Fibroblast of lung (primary cell): ENCODE measurements at places on chromosomes 3 and 15.

GRCh38 chr15:61195116-61196002, 33.7 kb downstream of the RORA start:
- DNase-seq, result peak; percentile 65

GRCh38 chr3:112734171-112734570, 93.2 kb upstream of the CCDC80 start:
- DNase-seq, result peak; percentile 43

GRCh38 chr3:196868297-196868661, 559 bp downstream of the SENP5 start:
- DNase-seq, result peak; percentile 5

- no peak for DNase-seq
Measured at GRCh38 chr3:44886561-44886960, 12.2 kb downstream of the TGM4 start.

DNA sequence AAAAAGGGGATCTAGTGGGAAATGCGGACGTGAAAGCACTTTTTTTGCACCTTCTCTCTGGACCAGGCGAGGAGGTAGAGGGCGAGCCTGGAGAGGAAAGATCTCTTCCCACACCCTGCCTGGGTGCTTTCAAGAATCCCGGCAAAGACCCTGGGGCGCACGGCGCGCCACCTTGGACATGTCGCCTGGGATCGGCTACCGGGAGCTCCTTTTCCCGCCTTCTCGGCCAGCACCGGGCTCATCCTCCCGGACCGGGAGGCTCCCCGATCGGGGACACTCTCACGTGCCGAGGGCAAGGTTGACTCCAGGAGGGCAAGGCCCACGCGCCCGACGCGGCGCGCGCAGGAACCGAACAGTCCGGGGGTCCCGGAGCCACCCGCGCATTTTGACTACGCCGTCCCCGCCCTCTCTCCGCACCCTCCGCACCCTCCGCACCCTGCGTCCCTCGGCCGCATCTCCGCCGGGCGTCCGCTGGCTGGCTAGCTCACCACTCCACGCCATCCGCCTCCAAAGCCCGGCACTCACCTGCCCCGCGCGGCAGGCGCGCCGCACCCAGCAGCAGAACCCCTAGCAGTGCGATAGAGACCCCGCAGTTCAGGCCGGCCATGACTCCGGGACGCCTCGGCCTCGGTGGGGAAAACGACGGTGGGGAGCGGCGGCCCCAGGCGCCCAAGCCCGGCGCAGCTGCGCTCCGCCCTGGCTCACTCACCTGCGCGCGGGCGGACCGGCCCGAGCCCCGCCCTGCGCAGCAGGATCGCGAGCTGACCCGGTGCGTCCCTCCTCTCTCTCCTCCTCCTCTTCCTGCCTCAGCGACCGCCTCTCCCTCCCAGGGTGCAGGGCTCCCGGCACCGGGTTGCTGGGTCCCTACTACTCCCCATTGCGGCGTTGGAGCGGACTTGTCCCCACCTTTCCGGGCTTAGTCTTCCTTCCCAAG, at the start of gene CDCP1:
CDCP1 (minus strand) TSS at position 698 of the 934 bp plus-strand sequence; CDS start at position 607, 91 bp downstream.
- DNase-seq, result peak; percentile 33

DNA sequence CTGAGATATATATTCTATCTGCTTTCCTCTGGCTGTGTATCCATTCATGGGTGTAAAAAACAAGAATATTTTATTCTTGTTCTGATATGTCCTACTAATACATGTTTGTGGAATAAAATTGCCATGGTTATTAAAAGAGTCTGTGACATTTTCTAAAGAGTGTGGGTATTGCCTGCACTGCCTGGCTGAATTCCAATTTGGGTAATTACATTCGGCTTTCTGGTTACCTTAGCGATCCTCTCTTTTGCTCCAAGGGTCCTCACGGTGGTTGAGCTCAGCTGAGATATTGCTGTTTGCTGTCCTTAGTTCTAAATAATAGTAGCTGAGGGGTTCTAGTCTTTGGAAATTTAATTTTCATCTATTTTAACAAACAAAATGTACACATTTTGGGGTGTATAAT, 301.4 kb upstream of the DNAJC19 start:
- DNase-seq, result no peak

DNA sequence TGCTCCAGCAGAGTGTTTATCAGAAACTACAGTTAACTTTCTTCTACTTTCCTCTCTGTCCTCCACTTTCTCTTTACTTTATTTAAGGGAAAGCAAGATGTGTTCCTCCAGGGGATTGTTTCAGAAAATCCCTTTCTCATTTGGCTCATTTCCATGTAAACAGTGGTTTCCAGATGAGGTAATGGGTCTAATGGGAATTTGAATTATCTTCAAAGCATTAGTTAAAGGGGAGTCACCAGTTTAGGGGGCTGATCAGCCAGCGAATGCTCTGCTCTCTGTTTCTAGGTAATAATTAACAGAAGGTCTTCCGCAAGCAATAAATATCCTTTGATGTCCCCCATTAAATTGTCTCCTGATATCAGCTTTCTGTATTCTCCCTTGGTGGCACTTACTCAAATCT, 30.4 kb upstream of the ZNF639 start:
- no peak for DNase-seq

DNA sequence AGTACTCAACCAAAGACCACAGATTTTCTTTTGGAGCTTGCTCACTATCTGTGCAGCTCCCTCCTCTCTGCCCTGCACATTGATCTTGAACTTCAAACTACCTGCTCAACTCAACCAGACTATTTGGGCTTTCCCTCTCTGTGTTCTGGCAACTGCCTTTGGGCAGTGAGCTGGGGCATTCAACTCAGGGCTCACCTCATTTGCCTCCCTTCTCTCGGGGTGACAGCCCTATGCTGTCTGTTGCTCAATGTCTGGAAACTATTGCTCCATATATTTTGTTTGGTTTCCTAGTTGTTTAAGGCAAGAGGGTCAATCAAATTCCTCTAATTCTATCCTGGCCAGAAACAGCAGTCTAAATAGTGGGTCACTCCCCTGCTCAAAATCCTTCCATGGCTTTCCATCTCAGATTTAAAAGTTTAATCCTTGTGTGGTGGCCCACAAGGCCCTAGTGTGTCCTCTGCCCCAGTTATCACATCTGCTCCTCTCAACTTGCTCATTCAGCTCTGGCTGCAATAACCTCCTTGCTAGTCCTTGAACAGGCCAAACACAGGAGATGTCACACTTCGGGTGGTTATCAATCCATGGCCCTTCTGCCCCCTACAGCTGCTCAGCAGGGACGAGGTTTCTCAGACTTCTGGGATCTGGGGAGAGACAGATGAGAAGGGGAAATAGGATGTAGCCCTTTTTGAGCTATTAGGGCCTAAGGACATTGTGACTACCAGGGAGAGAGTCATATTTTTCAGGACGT, 67.8 kb downstream of the SNRK start:
- peak; percentile 17 for DNase-seq

DNA sequence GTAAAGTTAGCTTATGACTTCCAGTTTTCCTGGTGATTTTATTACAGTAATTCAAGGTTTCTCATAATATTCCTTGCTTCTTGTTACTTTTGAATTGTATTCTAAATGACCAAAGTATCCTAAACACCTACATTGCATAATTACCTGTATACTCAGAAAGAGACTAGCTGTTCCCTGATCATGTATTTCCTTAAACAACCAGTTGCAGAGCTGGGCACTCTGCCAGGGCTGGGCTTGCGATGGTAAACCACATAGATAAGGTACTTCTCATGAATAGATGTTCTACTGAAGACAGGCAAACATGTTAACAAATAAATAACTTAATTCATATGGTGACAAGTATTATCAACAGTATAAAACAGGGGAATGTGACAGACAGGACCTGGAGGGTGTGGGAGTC, 142.3 kb upstream of the WNT5A start:
- DNase-seq, result peak; percentile 55

DNA sequence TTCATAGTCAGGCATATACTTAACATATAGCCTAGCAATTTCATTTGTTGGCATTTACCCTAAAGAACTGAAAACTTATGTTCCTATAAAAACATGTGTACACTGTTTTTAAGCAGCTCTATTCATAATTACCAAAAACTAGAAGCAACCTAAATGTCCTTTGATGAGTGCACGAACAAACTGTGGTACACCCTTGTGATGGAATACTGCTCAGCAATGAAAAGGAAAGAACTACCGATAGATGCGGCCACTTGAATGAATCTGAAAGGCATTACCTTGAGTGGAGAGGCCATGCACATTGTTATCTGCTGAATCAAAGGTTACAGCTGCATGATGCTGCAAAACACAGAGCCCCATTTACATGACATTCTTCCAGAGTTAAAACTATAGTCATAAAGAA, 44.7 kb downstream of the CFAP92 start:
- no peak for DNase-seq

DNA sequence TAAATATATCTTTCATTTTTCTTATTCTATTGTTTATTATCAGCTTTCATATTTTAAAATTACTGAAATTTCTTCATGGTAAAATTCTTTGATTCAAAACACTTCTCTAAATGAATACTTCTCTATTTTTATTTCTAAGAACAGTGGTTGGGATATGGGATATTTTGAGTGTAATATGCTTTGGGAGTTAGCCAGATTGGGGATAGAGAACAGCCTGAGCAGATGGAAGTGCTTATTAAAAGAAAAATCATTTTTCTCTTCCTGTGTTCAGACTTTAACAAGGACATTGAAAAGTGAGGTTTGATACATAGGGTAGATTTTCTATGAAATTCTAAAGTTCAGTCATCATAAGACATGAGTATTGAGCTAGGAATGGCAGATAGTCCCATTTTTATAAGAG, 84.8 kb downstream of the COL6A5 start:
- DNase-seq, result no peak

GRCh38 chr15:60001610-60002527, 2.2 kb upstream of the FOXB1 start:
- no peak for DNase-seq

GRCh38 chr15:32107477-32108080, 77.3 kb downstream of the CHRNA7 start:
- no peak for DNase-seq

DNA sequence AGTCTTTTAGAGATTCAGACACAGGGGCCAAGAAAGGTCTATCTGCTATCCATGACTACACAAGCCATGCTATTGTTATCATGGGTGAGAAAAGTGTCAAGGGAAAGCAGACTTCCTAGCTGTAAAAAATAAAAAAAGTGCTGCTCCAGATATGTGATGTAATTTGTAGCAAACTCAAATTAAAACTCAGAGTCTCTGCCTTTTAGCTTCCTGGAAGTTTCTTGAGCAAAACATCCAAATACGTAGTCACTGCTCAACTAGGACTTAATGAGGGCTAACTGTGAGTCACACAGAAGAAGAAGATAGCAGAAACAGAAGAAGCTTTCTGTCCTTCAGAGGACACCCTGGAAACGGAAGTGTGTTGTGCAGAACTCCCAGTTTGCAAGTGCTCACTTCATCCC, 393.4 kb upstream of the NR2F2 start:
- peak; percentile 36 for DNase-seq

DNA sequence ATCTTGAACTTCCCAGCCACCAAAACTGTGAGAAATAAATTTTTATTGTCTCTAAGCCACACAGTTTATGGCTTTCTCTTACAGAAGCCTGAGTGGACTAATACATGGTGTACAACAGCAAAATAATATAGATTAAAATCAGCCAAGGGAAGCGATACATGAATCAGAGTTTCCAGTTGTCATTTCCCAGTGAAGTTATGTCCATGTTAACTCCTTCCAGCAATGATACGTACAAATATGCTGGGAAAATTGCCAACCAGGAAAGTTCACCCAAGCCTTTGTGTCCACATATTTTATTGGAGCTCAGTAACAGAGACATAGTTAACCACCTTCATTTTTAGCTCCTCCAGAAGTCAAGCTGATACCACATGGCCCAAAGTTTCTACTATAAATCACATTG, 280.9 kb upstream of the KCNMB2 start:
- peak; percentile 78 for DNase-seq

DNA sequence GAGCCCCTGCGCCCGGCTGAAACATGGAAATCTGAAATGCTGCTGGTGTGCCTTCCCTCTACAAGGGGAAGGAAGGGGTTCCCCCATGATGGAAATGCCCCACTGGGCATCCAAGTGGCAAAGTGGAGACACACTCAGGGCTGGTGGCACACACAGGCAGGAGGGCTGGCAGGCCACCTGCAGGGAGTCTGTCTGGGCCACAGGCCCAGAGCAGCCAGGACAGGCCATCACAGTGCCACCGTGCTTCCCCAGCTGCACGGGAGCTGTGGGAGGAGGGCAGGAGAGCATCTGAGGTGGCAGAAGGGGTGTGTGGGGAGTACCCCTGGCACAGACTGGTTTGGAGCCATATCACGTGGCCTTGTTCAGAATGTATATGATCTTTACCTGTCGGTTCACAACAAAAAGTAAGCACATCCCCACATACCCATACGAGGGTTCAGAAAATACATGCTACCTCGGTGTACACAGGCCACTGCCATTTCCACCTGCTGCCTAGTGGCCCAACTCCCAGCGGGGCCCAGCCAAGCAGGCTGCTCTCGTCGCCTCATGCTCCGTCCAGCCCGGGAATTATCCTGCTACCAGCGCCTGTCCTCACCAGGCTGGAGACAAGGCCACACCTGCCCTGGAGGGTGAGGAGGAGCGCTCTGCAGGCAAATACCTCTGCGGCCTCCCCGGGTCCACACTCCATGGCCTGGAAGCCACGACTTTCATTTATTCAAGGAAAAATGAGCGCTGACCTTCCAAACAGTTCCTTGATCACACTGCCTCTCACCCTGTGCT, 22.6 kb upstream of the DUSP7 start:
- no peak for DNase-seq

- peak; percentile 82 for DNase-seq
Measured at GRCh38 chr3:168398371-168399025, 302.8 kb upstream of the GOLIM4 start.

DNA sequence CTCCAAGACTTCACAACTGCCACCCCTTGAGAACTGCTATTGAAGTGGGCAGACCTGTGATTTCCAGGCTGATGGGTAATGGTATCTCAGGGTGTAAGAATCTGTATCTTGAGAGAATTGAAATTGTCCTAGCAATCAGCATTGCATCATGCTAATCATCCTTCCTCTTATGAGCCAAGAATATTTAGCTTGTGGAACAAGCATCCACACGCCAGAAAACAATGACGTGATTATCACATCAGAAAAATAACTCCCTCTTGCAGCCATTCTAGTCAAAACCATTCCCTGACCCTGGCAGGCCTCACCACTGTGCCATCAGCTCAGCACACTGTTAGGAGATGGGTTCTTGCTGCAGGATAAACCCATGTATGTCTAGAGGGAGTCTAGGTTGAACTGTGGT, 6.7 kb downstream of the BCL2L10 start:
- no peak for DNase-seq
